Urothelium cell line (cell line): ENCODE measurements at places on chromosomes 1 and 21.
A peak's percentile ranks its signal among the peaks of the same experiment; 100 is the strongest.

- no peak for DNase-seq
Observed at GRCh38 chr1:226994586-226995364, 54.7 kb downstream of the COQ8A start.

- no peak for DNase-seq
Observed at GRCh38 chr1:8600336-8600735, 217.1 kb downstream of the RERE start.

GRCh38 chr1:222099746-222100145, 357.9 kb upstream of the DUSP10 start:
- no peak for DNase-seq

DNA sequence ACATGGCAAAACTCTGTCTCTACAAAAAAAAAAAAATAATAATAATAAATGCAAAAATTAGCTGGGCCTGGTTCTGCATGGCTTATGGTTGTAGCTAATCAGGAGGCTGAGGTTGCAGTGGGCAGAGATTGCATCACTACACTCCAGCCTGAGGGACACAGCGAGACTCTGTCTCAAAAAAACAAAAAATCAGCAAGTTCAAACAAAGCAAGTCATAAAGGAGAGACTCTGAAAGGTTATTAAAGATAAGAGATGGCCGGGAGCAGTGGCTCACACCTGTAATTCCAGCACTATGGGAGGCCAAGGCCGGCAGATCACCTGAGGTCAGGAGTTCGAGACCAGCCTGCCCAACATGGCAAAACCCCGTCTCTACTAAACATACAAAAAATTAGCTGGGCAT, 28.8 kb downstream of the COP1 start:
- no peak for DNase-seq

DNA sequence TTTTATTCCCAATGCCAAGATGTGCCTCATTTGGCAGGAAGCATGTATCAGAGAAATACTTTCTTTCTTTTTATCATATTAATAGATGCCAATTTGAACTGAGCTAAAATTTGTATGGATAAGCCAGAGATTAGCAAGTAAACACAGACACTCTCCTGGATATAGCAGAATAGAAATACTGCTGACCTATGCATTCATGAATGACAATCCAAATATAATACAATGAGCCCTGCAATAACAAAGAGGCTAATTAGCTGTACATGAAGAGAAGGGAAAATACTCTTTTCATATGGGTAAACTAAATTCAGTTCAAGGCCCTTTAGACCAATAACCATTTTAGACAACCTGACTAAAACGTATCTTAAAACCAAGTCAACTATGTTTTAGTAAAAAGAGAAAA, 388.1 kb upstream of the NR5A2 start:
- DNase-seq: no peak

DNA sequence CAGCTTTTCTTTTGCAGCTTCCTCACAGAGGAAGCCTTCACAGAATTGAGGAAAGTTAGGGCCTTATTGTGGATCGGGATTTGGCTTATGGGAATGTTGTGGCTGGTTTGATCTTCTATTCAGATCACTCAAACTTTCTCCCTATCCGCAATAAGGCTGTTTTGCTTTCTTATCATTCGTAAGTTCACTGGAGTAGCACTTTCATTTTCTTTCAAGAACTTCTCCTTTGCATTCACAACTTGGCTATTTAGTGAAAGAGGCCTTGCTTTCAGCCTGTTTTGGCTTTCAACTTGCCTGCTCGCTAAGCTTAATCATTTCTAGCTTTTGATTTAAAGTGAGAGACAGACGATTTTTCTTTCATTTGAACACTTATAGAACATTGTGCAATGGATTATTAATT, 181.9 kb upstream of the B3GALT2 start:
- DNase-seq: no peak

GRCh38 chr1:228009828-228010775, 3.3 kb downstream of the WNT3A start:
- DNase-seq: peak; percentile 7

- no peak for DNase-seq
Observed at GRCh38 chr1:162135271-162135775, 65.8 kb downstream of the NOS1AP start.

DNA sequence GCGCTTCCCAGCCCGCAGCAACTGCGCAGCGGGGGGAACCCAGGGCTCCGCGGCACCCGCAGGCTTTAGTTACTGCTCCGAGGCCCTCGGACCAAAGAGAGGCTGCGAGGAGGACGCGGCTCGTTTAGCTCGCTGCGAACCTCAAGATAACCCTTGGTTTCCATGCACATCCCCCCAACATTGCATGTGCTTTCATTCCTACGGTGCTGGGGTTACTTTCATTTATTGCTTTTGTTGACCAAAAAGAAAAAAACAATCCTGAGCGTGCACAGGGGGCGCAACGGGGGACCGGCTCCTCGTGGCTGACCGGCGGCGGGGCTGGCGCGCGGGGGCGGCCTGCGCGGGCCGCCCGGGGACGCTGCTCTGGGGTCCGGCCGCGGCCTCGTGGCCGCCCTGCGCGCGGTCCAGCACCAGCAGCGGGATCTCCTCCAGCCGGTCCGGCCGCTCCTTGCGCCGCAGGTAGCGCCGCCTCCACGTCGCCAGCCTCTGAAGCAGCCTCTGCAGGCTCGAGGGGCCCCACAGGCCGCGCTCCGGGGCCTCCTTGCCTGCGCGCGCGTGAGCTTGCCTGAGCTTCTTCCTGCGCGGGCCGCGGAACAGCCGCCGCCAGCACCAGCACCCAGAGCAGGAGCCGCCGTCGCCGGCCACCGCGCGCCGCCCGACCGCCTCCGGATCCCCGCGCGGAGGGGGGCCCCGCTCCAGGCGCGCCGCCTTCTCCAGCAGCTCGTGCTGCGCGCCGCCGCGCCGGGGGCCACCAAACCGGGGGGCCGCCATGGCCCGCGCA, 77.4 kb downstream of the DESI2 start:
- peak; percentile 33 for DNase-seq

DNA sequence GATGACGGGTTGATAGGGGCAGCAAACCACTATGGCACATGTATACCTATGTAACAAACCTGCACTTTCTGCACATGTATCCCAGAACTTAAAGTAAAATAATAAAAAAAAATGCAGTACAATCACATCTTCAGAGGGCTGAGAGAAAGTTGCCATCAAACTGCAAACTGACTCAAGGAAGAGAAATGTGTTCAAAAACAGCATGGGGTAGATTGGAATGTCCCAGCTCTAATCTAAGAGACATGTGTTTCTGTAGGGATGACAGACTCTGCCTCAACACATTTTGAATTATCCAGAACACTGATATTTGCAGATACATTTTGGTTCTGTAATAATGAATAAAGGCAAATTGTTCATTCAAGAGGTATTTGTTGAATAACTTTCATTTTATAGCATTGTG, 171.2 kb upstream of the RUNX1 start:
- no peak for DNase-seq

DNA sequence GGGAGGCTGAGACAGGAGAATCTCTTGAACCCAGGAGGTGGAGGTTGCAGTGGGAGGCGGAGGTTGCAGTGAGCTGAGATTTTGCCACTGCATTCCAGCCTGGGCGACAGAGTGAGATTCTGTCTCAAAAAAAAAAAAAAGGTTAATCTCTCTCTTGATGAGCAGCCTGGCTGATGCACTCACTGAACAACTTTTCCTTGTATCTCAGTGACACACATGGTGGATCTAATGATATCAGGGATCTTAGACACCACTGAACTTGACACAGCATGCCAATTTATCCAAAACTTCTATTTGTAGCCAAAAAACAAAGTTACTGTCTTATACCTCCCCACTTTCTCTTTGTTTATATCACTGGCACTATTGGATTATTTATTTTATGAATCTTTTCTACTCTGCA, 16.2 kb downstream of the RHBDL2 start:
- no peak for DNase-seq

DNA sequence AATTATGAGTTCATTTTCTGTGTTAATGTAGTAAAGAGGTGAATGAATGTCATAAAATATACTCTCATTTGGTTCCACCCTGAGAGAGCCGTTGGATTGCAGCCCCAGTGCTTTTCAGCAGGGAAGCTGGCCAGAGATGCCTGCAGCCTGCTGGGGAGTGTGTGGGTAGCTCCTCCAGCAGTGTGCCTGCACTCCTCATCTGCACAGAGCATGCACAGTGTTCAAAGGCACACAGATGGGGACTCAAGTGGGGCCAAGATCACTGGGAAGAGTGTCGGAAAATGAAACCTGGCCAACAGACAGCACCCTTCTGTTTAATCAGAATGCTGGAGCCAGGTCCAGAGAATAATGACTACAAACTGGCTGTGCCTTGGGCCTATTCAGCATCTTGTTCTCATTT, 206.8 kb downstream of the ST6GALNAC3 start:
- no peak for DNase-seq

GRCh38 chr1:154536570-154536969, 21.9 kb downstream of the UBE2Q1 start:
- no peak for DNase-seq

DNA sequence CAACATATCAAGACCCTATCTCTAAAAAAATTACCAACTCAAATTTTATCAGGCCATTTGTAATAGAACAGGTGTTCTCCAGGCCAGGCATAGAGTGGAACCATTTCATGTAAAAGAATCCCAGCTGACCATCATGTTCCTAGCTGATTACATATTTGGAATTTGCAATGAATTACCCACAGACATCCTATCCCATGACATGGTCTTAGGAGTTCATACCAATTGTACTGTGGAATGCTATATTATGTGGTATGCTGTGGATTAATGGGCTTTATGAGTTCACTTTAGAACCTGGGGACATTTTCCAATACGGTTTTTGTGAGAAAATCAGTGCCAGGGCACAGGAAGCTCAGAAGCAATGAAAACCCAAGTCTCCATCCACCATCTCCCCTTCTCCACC, 110.3 kb downstream of the ZNF281 start:
- no peak for DNase-seq

- DNase-seq: peak; percentile 4
Observed at GRCh38 chr1:88647249-88647645, 36.8 kb upstream of the PKN2 start.

- DNase-seq: no peak
Observed at GRCh38 chr1:248631354-248632008, 3.4 kb downstream of the OR2T11 start.

DNA sequence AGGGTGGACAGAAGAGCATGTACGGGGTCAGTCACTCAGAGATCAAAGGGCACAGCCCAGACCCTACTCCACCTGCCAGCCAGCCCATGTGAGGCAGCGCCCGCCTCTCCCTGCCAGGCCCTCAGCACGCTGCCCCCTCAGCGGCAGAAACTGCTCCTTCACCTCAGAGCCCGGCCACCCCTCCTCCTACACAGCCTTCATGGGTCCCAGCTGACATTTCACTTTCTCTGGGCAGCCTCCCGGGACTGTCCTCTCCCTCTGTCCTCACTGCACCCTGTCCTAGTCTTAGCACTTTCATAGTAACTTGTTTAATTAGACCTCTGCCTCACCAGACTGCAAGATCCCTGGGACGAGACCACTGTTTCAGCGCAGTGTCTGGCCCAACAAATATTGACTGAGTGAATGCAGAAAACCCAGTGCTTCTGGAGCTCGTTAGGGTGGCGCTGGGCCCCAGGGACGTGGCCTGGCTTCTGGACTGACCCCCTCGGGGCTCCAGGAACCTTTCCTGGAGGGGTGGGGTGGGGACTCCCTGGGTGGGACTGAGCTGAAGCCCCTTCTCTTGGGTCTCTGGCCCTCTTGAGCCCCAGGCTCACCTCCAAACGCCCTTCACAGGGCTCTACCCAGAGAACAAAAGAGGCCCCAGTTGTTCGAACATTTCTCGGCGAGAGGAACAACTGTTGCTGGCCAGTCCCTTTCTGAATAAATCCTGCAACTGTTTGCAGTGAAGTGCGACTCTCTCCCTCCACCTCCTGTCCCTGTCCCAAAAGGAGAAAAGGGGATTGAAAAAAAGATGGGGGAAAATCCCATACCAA, 114.9 kb downstream of the CASZ1 start:
- DNase-seq: no peak

- peak; percentile 77 for DNase-seq
Observed at GRCh38 chr1:155127105-155127966, at the start of gene EFNA1. TSS of gene EFNA1 (plus strand) at chr1:155127876. CDS start at chr1:155127978, 102 bp downstream.

GRCh38 chr1:200173097-200173618, 145.6 kb downstream of the NR5A2 start:
- DNase-seq: no peak

DNA sequence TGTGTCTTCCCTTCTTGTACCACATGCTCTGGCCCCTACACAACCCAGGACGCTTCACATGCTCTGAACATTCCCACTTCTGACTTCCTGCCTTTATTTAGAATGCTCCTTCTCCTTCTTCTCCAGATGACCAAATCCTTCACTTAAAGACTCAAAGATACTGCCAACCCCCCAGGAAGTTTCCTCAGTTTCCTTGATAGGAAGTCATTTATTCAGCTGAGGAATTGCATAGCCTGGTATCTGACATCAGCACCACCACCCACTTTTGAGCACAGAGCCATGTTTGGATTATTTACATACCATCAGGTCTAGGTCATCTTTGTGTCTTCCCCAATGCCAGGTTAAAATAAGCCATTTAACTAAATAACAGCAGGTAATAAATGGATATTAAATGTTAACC, 42.4 kb downstream of the GFI1 start:
- DNase-seq: peak; percentile 42

DNA sequence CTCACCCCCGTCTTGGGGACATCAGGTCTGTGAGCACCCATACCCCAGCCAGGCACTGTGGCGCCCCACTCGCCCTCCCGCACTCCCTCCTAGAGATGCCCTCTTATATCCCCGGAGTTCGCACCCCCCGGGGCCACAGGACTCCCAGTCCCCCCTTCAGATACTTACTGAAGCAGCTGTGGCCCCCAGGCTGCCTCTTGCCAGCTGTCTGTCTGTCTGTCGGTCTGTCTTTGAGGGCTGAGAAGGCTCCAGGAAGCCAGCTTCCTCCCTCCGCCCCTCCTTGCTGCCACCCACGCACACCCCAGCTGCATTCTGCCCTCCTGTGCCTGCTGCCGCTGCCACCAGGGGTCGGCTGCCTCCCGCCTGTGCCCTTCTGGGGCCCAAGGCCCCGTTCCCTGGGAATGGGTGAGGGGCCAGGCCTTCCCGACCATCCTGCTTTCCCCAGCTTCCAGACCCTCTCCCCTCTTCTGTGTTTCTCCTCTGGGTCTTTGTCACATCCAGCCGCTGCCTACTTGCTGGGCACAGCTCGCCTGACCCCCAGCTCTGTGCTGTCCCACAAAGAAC, at the start of gene PTPN7:
PTPN7 (minus strand) TSS at position 226 of the 564 bp plus-strand sequence. CDS start 1,200 bp downstream, outside the sequence.
- DNase-seq: peak; percentile 57

- DNase-seq: no peak
Observed at GRCh38 chr1:54955359-54955758, 25.1 kb upstream of the TMEM61 start.

DNA sequence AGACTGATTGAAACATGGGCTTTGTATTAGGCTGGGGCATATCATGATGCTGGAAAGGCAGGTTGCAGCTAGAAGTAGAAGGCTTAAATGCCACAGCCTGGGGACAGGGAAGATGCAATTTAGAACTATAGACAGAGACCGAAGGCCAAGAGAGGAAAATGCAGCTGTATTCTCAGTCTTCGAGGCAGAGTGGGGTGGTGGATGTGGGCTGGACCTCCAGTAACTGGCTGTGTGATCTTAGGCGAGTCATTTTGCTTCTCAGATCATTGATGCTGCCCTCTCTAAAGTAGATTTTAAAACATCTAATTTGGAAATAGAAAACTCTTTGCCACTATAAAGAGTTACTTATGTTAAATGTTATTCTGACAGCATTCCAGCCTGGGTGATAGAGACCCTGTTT, 17.7 kb upstream of the SH2D2A start:
- DNase-seq: no peak

- no peak for DNase-seq
Observed at GRCh38 chr1:155186067-155186793, 12.6 kb downstream of the TRIM46 start.
